ENCODE measurements at places on chromosomes 2 and 18.
A peak's percentile ranks its signal among the peaks of the same experiment; 100 is the strongest.

- DNase-seq: no peak
These were observed 162.6 kb upstream of the SIX3 start for GRCh38 chr2:44778671-44779476.

GRCh38 chr18:45626330-45627203 lies 11.3 kb downstream of the SLC14A2 start:
- no peak for DNase-seq

DNA sequence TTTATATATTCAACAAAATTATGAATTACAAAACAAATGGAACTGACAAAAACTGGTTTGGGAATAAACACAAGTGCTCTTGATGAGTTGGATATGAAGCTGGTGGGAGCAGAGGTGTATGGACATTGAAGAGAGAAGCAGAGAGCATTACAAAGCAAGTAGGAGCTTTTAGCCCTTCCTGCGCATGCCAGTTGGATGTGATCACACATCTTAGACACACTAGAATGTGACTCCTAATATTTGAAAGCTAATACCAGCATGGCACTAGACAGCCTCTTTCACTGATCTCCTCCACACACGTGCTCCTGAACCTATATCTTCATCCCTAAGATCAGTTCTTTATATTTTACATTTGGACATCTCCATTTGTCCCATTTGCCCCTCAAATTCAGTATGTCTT lies 298.1 kb downstream of the MTX2 start:
- DNase-seq: no peak

DNA sequence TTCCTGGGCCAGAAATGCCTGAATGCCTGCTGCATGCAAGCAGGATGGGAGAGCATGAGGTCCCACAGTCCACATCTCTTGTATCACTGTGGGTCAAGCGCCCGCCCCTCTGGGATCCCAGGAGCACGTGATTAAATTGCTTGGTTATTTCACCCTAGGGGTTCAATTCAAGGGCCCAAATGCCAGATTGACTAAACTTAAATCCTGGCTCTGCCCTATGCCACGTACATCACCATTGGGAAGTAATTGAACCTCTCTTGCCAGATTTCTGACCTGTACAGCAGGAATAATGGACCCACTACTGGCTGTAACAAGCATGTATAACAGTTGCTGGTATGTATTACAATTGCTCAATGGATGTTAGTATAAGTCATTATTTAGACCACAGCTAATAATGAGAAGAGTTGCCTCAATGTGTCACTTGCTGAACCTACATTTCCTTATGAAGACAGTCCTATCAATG lies 19.9 kb downstream of the FHL2 start:
- DNase-seq: no peak

GRCh38 chr2:5766056-5766455 lies 73.9 kb downstream of the SOX11 start:
- DNase-seq: peak; percentile 18

DNA sequence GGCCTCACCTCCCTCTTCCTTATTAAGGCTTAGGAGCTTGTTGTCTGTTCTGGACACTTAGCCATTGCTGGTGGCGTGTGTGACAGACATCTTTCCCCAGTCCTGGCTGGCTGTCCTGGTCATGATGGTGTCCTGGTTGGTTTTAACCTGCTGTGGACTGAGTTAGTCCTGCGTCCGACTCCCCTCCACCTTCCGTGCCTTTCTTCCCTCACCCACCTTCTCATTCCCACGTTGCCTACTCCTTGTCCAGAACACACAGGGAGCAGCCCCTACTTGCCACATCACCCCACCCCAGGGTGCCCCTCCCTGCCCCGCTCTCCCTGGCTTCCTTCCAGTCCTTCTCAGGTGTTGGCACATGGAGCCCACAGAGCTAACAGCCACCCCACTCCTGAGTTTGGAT lies 9.5 kb downstream of the ANO7 start:
- no peak for DNase-seq

DNA sequence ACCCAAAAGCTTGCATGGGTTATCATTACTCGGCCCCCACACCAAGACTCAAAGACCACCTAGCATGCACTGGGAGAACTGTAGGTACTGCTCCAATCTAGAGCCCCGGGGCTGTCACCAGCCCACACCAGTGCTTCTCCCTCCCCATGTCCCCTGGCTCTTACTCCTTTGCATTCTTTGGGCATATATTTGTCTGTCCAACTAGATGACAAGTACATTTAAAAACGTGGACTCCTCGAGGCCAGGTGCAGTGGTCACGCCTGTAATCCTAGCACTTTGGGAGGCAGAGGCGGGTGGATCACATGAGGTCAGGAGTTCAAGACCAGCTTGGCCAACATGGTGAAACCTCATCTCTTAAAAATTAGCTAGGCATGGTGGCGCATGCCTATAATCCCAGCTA lies 7.8 kb downstream of the AFG3L2 start:
- no peak for DNase-seq

Measured in vagina (tissue), 2 donors.